ENCODE measurements at places on chromosomes 12 and 14. TPM values are rescaled to one million over a fixed set of nuclear protein-coding genes. Genes with fewer than 3 reads are reported as not detected.

Gene MBIP
- 31.4 TPM for total RNA-seq

Gene DTX1
- 3.0 TPM for total RNA-seq

Gene AMDHD1
- 0.42 TPM for total RNA-seq

Gene OTOGL
- 0.11 TPM for total RNA-seq

Gene KLRF1
- not detected for total RNA-seq

Gene SLC25A3
- total RNA-seq = 673 TPM

Gene RND1
- 9.5 TPM for total RNA-seq

Gene SCFD1
- 69.2 TPM for total RNA-seq

Gene NPFF
- total RNA-seq = not detected

Gene PRR4
- 1.9 TPM for total RNA-seq

DNA sequence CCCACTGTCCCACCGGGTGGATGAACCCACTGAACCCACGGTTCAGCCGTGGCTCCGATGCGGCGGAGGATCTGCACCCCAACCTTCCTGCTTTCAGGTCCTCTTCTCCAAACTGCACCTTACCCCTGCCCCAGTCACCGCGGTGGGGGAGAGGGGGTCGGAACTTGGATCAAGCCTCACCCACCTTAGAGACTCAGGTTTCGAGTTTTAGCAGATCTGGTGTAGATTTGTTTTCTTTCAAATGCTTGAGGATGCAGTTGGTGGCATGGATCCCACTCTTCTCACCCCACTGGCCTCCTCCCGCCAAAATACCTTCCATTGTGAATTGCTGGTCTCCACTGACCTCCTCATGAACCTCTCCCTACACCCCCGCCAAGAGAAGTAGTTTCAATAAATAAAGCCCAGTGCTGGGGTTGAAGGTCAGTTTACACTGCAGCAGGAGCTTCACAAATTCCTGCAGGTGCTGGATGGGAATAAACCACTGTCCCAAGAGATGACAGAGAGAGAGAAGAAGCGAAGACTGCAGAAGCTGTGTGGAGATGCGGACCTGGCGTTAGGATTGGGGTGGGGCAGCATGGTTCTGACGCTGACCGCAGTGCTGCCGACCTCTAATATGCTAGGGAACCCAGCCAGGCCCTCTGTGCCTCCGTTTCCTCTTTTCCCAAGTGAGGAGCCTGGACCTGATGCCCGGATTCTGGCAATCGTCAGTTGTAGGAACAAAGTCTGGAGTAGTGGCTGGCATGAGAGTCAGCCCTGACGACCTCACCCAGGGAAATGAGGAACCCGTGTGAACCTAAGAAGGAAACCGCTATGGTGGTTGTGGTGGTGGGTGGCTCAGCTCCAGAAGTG is 7.4 kb downstream of the TTC6 start:
- H3K27me3 ChIP-seq = peaks cover 65% of the 10 kb centered on the region
- H3K36me3 ChIP-seq = no peaks in the 10 kb centered on the region
- H3K4me1 ChIP-seq = no peaks in the 10 kb centered on the region
- no peak for DNase-seq

DNA sequence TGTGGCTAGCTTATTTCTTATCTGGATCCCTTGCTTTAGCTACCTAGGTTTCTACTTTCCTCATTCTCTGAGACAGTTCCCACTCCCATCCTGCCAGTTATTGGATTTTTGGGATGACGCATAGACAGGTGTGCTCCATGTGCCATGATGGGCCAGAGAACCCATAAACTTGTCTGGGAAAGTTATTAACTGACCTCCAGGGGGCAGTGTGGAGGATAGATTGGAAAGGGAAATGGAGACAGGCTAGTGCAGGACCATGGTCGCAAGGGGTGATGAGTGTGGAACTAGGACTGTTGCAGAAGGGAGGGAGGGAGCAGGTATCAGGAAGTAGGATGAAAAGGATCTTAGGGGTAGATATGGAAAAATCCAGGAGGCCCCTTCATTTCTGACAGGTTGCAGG is 80.3 kb downstream of the ESRRB start:
- H3K4me1 ChIP-seq = no peaks in the 10 kb centered on the region
- no peak overlapping the region for H3K4me3 ChIP-seq
- no peak overlapping the region for H3K27ac ChIP-seq
- no peaks in the 10 kb centered on the region for H3K36me3 ChIP-seq

DNA sequence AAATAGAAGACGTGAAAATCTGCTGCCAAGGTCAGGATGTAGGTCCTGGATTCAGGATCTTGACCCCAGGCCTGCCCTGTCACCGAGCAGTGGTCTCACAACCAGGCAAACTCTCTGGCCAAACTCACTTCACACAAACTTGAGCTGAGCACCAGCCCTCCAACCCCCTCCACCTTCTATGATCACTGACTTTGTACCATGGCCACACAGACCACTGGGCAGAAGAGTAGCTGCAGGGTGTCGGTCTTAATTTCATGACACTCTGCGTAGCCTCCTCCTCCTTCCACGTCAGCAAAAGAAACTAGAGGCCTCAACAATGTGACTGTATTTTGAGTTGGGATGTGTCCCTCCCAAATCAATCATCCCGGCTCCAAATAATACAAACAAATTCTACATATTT is 7.2 kb upstream of the TBX3 start:
- H3K27me3 ChIP-seq = peaks cover 98% of the 10 kb centered on the region
- H3K27ac ChIP-seq = no peak overlapping the region
- no peak for DNase-seq
- H3K36me3 ChIP-seq = no peaks in the 10 kb centered on the region

- H3K27ac ChIP-seq = peak overlapping the region; percentile 29
- H3K36me3 ChIP-seq = no peaks in the 10 kb centered on the region
- H3K4me1 ChIP-seq = 0 out of 2 replicates have a peak, but pooled peaks cover 4% of the 10 kb centered on the region
Measured at GRCh38 chr12:56078931-56079722, 838 bp upstream of the ERBB3 start.

DNA sequence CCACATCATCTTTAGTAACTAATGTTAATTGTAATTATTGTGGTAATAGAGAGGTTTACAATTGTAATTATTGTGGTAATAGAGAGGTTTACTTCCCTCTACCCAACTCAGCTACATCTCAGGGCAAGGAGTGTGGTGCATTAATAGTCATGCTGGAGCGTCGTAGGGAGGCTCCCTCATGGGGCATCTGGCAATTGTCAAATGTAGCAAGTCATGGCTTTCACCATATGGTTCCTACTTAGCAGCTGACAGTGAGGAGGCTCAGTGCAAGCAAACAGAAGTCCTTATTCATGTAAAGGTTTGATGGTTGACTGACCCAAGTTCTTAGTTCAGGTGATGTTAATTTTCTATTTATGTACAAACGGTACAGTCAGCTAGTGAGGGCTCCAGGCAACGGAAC is 1012.0 kb downstream of the FLRT2 start:
- DNase-seq = no peak
- no peak overlapping the region for H3K4me3 ChIP-seq
- no peaks in the 10 kb centered on the region for H3K27me3 ChIP-seq
- no peaks in the 10 kb centered on the region for H3K36me3 ChIP-seq
- no peak overlapping the region for H3K27ac ChIP-seq

GRCh38 chr14:87869619-87870583 is 123.1 kb downstream of the GALC start:
- no peaks in the 10 kb centered on the region for H3K27me3 ChIP-seq
- no peak overlapping the region for H3K27ac ChIP-seq
- DNase-seq = no peak
- no peaks in the 10 kb centered on the region for H3K4me1 ChIP-seq

GRCh38 chr14:92122351-92122677 is 545 bp downstream of the CPSF2 start:
- H3K36me3 ChIP-seq = peaks cover 48% of the 10 kb centered on the region
- no peaks in the 10 kb centered on the region for H3K4me1 ChIP-seq
- no peaks in the 10 kb centered on the region for H3K27me3 ChIP-seq
- H3K27ac ChIP-seq = peak overlapping the region; percentile 34

DNA sequence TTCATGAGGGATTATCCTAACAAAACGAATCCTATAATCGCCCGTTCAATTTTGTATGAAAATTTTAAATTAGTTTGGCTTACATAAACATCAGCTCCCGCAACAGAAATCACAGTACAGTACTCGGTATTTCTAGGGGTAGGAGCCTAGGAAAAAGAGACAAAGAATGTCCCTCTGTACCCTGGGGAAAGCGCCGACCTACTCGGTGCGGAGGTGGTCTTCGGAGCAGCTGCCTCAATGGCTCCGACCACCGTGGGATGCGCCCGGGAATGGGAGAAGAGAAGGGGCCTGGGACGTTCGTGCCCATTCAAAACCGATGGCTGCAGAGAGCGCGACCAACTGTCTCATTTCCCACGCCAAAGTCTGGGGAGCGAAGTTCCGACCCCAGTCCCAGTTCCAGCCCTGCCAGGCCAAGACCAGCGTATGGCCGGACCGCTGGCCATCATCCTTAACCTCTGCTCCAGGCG is 618 bp downstream of the GNPNAT1 start:
- no peak overlapping the region for H3K27ac ChIP-seq
- no peaks in the 10 kb centered on the region for H3K27me3 ChIP-seq
- H3K4me3 ChIP-seq = peak overlapping the region; percentile 94
- peaks cover 4% of the 10 kb centered on the region for H3K4me1 ChIP-seq

GRCh38 chr12:56202366-56202765 is 13.1 kb upstream of the SMARCC2 start:
- no peak overlapping the region for H3K4me3 ChIP-seq
- H3K4me1 ChIP-seq = no peaks in the 10 kb centered on the region
- no peak for DNase-seq
- peaks cover 35% of the 10 kb centered on the region for H3K36me3 ChIP-seq
- H3K27ac ChIP-seq = no peak overlapping the region

DNA sequence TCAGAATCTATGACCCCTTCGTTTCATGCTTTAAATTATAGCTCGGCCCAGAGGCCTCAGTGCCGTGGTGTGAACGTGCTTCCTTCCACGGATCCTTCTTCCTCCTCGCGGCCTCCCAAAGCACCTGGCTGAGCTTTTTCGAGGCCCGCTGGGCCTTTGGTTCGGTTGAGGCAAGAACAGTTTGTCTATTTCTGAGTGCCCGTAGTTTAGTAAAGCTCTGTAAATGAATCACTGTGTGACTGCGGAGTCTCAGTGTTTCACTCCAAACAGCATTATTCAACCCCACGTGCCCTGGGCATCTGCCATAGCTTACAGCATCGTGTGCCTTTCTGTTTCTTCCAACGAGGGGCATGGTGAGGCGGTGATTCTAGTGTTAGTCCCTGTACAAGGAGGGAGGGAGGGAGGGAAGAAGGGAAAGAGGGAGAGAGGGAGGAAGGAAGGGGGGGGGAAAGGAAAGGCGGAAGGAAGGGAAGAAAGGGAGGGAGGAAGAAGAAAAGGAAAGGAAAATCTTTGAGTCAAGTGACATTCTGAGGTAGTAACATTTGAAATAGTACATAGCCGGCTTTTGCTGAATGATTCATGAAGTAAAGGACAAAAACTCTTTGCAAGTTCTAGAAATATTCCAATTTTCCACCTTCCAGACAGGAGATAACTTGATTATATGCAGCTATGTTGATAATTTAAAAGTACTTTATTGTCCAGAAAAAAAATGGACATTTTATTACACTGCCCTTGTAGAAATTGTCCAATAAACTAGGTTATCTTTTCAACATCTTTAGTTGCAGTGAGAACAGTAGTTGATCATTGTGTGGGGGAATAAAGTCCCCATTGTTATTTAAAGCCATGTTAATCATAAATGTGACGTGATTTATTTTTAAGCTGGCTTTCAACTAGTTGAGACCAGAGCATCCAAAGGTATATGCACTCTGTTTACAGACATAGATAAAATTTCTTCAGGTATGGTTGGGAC is 1.2 kb upstream of the TRIM9 start:
- peak; percentile 30 for DNase-seq
- no peaks in the 10 kb centered on the region for H3K36me3 ChIP-seq
- H3K27ac ChIP-seq = no peak overlapping the region
- no peaks in the 10 kb centered on the region for H3K4me1 ChIP-seq

DNA sequence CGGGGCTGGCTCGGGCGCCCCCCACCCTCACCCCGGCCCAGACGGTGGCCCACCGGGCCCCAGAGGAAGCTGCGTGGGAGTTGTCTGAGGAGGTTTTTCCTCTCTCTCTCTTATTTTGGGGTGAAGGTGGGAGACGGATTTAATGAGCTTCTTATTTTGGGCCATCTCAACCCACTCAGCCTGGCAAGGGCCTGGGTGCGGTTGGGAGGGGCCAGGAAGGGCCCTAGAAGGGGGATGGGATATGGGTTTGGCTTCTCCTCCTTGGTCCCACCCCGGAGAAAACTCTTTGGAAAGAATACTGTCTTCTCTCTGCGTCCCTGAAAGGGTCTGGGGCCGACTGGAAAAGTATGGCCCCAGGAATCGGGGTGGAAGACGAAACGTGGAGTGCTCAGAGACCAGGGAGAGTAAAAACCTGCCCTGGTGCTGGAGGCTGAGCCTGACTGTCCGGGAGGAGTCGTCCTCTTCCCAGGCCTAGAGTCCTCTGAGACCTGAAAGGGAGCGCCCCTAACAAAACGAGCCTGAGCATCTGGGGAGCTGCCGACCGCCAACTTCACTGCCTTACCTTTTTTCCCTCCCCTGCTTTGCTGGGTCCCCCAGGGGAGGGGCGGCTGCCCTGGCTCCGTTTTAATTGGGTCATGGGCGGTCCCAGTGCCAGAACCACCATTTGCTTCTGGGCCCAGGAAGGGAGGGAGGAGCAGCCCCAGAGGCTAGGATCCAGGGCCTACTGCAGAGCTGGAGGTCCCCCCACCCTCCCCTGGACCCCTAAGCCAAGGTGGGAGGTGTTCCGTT is 1.6 kb downstream of the MMP14 start:
- H3K4me3 ChIP-seq = peak overlapping the region; percentile 95
- H3K27me3 ChIP-seq = no peaks in the 10 kb centered on the region
- peaks cover 47% of the 10 kb centered on the region for H3K36me3 ChIP-seq
- H3K27ac ChIP-seq = no peak overlapping the region
- H3K4me1 ChIP-seq = peaks cover 9% of the 10 kb centered on the region
- DNase-seq = no peak

Measured in H9 (cell line).